Astrocyte (in vitro differentiated cells and primary cell): ENCODE measurements at places on chromosomes 2 and 18. TPM values are rescaled to one million over a fixed set of nuclear protein-coding genes. Genes with fewer than 3 reads are reported as not detected.

DNA sequence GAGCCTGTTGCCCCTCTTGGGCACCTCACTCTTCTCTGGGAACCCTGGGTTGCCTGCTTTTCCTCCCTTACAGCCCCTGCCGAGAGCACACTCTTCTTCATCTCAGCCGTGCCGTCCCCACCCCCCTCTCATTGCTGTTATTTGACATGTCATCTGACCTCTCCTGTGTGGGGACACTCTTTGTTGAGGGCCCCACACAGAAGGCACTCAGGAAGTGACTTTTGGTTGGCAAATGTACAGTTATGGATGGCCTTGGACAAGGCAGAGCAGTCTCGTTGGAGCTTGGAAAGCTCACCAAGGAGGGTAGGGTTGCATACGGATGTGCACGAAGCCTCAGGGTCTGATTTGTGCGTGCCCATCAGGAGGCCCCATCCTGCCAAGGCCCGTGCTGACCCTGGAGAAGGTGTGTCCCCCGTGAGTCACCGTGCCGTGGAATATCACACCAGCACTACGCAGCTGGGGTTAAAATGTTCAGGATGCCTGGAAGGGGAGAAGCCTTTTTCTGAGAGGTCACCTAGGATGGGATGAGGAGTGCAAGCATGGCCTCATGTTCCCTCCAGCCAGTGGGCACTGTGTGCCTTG is 93.9 kb downstream of the CTIF start:
- no peaks in the 10 kb centered on the region for H3K27me3 ChIP-seq
- no peak overlapping the region for H3K4me3 ChIP-seq
- no peak for DNase-seq
- peaks cover 6% of the 10 kb centered on the region for H3K36me3 ChIP-seq

DNA sequence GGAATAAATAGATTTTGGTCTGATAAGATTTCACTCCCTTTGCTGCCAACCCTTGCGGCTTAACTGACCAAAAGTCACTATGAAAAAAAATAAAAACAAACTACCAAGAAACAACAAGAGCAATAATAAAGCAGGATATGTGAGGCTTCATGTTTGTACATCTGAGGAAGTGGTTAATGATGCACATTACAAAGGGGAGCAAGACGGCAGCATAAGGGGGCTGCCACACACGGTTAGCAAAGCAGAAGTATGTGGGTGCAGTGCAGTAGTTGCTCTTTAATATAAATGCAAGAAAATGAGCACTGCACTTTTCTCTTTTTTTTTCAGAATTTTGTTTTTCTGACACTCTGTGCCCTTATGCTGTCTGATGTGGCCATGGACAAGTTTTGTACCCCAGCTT is 377.1 kb upstream of the CNTNAP5 start:
- no peak overlapping the region for H3K27ac ChIP-seq
- H3K4me3 ChIP-seq: no peak overlapping the region
- no peak for DNase-seq
- H3K36me3 ChIP-seq: no peaks in the 10 kb centered on the region
- H3K27me3 ChIP-seq: no peaks in the 10 kb centered on the region
- H3K4me1 ChIP-seq: no peaks in the 10 kb centered on the region

Gene CREG2
- 0.11 TPM in 1 of 2 replicates, not detected in the other for total RNA-seq

Gene DNER
- total RNA-seq: 0.82 and 1.0 TPM in 2 replicates

DNA sequence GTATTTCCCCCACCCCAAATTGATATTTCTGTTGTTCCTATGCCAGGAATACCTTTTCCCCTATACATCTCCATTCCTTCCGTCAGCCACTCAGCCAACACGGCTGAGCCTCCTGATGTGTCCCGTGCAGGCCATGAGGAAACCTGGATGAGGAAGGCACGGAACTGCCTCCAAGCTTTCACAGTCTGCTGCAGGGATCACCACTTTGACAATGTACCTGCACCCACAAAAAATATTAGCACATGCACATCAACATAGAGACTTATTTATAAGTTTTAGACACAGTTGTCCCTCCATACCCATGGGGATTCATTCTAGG is 101.4 kb upstream of the PPP1CB start:
- no peak overlapping the region for H3K27ac ChIP-seq
- no peaks in the 10 kb centered on the region for H3K36me3 ChIP-seq
- no peaks in the 10 kb centered on the region for H3K27me3 ChIP-seq
- DNase-seq: no peak
- no peak overlapping the region for H3K4me3 ChIP-seq
- peaks cover 15% of the 10 kb centered on the region for H3K4me1 ChIP-seq

GRCh38 chr2:118853651-118854291 is 6.3 kb upstream of the EN1 start:
- peaks cover 11% of the 10 kb centered on the region for H3K4me1 ChIP-seq
- DNase-seq: no peak
- H3K27ac ChIP-seq: no peak overlapping the region
- H3K27me3 ChIP-seq: peaks cover 93% of the 10 kb centered on the region
- H3K36me3 ChIP-seq: no peaks in the 10 kb centered on the region
- peak overlapping the region; percentile 5 for H3K4me3 ChIP-seq

Gene SLC38A11
- not detected in 2 replicates for total RNA-seq

GRCh38 chr2:207802650-207803049 is 32.9 kb upstream of the FZD5 start:
- no peaks in the 10 kb centered on the region for H3K27me3 ChIP-seq
- H3K4me3 ChIP-seq: no peak overlapping the region
- no peak overlapping the region for H3K27ac ChIP-seq
- peaks cover 5% of the 10 kb centered on the region for H3K4me1 ChIP-seq
- no peaks in the 10 kb centered on the region for H3K36me3 ChIP-seq
